CD4-positive, alpha-beta T cell (primary cell): ENCODE measurements at places on chromosomes 16 and 17. TPM values are rescaled to one million over a fixed set of nuclear protein-coding genes. Genes with fewer than 3 reads are reported as not detected.

- no peak overlapping the region for H3K4me3 ChIP-seq
- peaks cover 39% of the 10 kb centered on the region for H3K36me3 ChIP-seq
- no peaks in the 10 kb centered on the region for H3K27me3 ChIP-seq
- DNase-seq, result no peak
- H3K27ac ChIP-seq, result no peak overlapping the region
Observed at GRCh38 chr17:1555651-1556471, 6.7 kb downstream of the PITPNA start.

DNA sequence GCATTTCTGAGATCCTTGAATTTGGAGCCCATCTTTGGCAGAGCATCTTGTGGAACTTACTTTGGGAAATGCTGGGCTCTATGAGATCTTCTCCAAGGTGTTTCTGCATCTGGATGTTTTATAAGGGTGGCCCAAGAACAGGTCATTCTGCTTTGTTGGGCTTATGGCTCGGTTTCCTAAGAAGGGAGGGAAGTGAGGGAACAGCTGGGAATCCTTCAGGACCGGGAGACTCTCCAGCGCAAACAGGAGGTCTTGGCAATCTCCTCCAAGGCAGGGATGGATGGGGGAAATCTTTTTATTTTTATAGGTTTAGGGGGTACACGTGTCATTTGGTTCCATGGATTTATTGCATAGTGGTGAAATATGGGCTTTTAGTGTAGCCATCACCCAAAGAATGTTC is 54.7 kb downstream of the IRX3 start:
- no peaks in the 10 kb centered on the region for H3K4me1 ChIP-seq
- no peak for DNase-seq
- no peak overlapping the region for H3K27ac ChIP-seq

DNA sequence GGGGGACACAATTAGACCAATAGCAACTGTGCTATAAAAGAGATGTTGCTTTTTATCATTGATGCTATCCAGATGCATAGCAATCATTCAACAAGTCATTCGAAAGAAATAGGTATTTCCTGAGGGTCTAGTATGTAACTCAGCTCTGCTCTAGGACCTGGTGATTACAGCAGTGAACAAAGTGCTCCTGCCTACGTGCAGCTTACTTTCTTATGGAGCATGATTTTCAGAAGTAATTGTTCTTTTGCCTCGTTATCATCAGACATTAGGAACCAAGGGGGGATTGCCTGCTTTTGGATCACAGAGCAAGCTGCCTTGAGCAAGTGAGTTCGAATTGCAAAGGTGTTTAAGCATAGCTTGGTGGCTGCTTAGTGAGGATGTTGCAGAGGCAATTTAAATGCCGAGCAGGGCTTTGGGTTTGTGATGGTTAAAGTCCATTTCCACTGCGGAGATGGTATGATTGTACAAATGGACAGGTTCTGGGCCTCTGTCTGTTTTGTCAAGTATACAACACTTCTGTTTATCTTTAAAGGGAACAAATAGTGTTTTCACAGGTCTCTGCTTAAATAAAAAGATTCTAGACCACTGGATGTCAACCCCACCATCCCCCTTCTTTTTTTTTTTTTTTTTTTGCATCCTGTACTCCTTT is 41.5 kb downstream of the WWOX start:
- no peaks in the 10 kb centered on the region for H3K4me1 ChIP-seq
- no peak overlapping the region for H3K27ac ChIP-seq
- no peak for DNase-seq
- no peaks in the 10 kb centered on the region for H3K27me3 ChIP-seq
- no peaks in the 10 kb centered on the region for H3K36me3 ChIP-seq
- no peak overlapping the region for H3K4me3 ChIP-seq

DNA sequence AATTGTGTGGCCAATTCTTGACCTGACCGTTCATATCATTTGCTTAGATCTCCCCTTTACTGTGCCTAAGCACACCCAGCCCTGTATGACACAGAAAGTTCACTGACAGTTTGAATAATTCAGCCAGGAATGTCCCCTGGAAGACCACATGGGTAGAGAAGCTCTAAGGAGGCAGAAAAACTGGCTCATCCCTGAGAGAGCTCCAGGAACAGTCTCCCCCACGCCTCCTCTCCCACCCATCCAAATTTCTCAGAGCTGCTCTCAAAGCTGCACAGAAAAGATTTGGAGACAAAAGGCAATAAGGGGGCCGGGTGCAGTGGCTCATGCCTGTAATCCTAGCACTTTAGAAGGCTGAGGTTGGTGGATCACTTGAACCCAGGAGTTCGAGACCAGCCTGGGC is 11.2 kb downstream of the PRAC1 start:
- H3K27me3 ChIP-seq, result peaks cover 44% of the 10 kb centered on the region
- H3K4me3 ChIP-seq, result no peak overlapping the region
- H3K27ac ChIP-seq, result no peak overlapping the region

DNA sequence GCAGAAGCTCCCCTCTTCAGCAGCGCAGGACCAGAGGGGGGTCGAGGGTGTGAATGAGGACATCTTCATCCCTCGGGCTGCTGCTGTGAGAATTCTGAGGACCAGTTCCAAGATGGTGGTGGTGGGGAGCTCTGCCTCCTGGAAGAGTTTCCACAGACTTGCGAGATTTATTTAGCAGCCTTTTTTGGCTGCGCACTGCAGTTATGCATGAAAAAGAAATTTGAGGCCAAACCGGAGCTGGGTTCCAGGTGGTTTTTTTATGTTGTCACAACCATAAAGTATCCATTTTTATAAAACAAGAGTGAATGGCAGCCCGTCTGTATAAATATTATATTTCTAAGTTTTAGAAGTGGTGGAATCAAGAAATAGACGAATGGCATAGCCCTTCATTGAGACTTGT is 76.9 kb upstream of the CLEC18A start:
- no peaks in the 10 kb centered on the region for H3K27me3 ChIP-seq
- H3K27ac ChIP-seq, result no peak overlapping the region

- no peak for DNase-seq
- H3K36me3 ChIP-seq, result no peaks in the 10 kb centered on the region
- no peaks in the 10 kb centered on the region for H3K27me3 ChIP-seq
- no peak overlapping the region for H3K4me3 ChIP-seq
Observed at GRCh38 chr16:60302676-60303075, 1568.6 kb upstream of the GOT2 start.

DNA sequence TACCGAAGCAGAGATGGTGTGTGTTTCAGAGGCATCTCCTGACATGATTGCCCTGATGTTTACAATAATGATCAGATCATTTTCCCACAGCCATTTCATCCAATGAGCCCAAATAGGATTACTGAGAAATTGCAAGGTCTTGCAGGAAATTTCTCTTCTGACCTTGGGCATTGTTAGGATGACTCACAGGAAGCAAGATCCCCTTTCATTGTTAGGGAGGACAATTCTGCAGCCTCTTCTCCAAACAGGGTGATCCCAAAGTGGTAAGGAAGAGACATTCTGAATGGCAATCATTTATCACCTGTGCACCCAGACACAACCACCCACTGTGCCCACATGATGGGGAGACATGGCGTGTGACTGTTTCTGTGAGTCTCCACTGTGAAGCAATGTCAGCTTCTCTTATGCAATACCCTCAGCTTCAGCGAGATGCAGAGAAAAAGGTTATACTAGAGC is 306.7 kb upstream of the XYLT1 start:
- H3K27ac ChIP-seq, result no peak overlapping the region
- H3K36me3 ChIP-seq, result no peaks in the 10 kb centered on the region

DNA sequence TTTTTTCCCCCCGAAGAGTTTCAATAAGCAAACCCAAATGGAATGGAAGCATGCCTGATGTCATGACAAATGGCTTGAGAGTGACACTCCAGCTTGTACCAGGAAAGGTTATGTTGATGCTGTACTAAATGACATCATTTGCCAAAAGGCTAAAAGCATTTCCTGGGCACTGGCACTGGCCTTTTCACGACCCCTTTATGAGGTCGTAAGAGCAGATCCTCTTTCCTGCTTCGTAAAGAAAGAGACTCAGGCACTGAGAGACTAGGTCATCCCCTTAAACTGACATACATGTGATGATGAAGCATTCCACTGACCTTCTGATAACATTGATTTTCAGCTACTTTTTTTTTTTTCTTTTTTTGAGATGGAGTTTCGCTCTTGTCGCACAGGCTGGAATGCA is 30.5 kb downstream of the CEP295NL start:
- H3K36me3 ChIP-seq, result no peaks in the 10 kb centered on the region
- no peak overlapping the region for H3K27ac ChIP-seq
- H3K4me3 ChIP-seq, result no peak overlapping the region
- no peaks in the 10 kb centered on the region for H3K4me1 ChIP-seq

DNA sequence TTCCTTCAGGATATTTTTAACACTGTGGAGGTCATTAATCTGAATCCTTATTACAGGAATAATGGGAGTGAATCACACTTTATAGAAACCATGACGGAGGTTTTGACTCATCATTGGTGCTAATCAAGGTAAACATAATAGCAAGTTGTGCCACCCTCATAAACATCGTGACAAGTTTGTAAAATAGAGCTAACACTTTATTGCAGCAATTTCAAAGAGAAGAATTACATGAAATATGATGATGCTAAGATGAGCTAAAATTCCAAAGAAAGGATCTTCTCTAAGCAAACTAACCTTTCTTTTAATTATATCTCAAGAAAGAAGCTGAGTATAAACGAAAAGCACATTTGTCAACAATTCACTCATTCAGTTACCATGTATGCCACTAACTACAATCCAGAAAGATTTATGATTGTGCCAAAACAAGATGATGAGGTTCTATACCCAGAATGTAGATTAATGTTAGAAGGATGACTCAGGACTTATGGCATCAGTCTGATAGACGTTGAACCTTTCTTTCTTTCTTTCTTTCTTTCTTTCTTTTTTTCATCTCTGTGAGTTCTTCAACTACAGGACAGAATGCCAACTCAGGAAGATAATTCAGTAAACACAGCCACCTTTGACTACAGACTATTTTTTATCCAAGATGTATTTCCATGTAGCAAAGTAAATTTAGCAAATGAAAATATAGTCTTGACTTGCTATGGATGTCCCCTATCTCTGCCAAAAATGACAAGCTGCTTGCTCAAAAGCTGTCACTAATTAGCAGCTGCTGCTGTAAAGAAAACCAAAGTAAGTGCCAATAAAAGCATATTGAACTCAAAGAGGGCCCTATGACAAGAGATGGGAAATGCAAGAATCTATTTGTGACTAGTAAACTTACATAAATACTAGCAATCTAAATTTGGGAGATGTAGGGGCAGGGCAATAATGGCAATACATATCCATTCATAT is 23.3 kb downstream of the STAT5B start:
- peaks cover 52% of the 10 kb centered on the region for H3K4me1 ChIP-seq
- DNase-seq, result no peak
- peak overlapping the region; percentile 39 for H3K27ac ChIP-seq
- H3K4me3 ChIP-seq, result no peak overlapping the region

DNA sequence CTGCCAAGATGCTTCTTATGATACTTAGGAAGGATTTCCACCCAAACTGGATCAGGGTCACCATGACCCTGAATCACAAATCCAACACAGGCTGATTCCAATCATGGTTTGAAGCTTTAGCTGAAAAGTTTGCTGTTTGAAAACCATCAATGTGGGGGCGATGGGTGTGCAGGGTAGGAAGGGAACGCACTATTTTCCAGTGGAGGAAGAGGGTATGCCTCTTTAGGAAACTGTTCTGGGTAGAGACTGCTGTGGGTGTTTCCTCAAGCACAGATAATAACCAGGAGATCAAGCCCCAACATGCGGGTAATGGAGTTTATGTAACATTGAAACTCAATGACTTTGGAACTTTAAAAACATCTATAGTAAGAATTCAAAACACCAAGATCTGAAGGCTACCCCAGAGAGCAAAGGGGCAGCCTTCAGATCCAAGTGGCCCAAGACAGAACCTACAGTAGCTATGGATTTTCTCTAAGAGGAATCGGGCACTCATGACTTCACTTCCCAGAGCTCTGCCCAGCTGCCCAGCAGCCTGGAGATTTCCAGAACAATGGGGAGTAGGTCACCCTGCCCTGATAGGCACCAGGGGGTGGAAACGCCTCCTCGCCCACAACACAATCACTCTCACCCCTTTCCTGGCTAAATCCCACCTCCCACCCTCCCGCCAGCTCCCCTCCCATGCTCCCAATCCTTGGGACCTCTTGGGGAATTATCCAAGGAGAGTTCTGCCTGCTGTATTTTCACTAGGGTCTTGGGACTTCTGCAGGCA is 22.8 kb downstream of the TRIM25 start:
- H3K4me1 ChIP-seq, result no peaks in the 10 kb centered on the region
- no peak overlapping the region for H3K27ac ChIP-seq
- DNase-seq, result no peak

- H3K4me3 ChIP-seq, result peak overlapping the region; percentile 36
- peaks cover 10% of the 10 kb centered on the region for H3K27me3 ChIP-seq
- H3K4me1 ChIP-seq, result peaks cover 18% of the 10 kb centered on the region
- no peaks in the 10 kb centered on the region for H3K36me3 ChIP-seq
- no peak overlapping the region for H3K27ac ChIP-seq
Observed at GRCh38 chr16:19118938-19119431, 5.2 kb downstream of the ITPRIPL2 start.

DNA sequence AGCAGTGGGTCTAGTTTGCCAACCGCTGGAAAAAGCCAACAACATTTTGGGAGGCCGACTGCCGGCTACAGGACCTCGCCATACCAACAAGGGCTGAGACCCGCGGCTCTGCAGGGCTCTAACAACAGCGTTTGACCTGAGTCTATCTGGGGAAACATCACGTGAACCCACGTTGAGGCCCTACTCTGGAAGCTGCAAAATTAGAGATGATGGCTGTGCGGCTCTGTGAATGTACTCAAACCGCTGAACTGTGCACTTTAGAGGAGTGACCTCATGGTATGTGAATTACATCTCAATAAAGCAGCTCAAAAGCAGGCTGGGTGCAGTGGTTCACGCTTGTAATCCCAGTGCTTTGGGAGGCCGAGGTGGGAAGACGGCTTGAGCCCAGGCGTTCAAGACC is 10.1 kb upstream of the CEP295NL start:
- peaks cover 5% of the 10 kb centered on the region for H3K4me1 ChIP-seq
- no peak overlapping the region for H3K27ac ChIP-seq
- no peaks in the 10 kb centered on the region for H3K27me3 ChIP-seq

- H3K27me3 ChIP-seq, result no peaks in the 10 kb centered on the region
- no peak overlapping the region for H3K27ac ChIP-seq
- no peak overlapping the region for H3K4me3 ChIP-seq
- peaks cover 43% of the 10 kb centered on the region for H3K36me3 ChIP-seq
Observed at GRCh38 chr16:4342866-4343744, 8.0 kb downstream of the PAM16 start.

Gene NPTX1
- total RNA-seq, result 0.58 TPM

Gene TNP2
- total RNA-seq, result not detected

Gene NKD1
- total RNA-seq, result 6.1 TPM

Gene KRTAP3-1
- not detected for total RNA-seq

Gene PYDC1
- not detected for total RNA-seq

Gene BCO1
- total RNA-seq, result not detected
